RPMI7951 (cell line): ENCODE measurements at places on chromosomes 11 and 22.

DNA sequence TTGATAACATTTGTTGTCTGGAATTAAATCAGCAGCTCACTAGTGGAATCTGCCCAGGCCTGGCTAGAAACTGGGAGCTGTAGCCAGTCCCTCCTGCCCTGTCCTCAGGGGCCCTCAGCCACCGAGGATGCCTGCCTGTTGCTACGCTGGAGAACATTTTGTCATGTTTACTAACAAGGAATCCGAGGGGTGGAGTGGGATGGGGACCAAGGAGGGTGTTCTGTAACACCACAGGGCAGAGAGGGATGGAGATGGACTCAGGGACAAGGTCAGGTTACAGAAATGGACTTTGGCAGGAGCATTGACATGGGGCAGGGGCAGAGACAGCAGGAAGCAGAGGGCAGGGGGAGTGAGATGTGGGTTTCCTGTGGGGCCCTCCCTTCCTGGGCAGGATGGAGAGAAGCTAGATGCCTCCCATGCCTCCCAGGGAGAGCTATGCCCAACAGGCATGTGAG is 45.8 kb upstream of the AMPD3 start:
- no peak for DNase-seq

DNA sequence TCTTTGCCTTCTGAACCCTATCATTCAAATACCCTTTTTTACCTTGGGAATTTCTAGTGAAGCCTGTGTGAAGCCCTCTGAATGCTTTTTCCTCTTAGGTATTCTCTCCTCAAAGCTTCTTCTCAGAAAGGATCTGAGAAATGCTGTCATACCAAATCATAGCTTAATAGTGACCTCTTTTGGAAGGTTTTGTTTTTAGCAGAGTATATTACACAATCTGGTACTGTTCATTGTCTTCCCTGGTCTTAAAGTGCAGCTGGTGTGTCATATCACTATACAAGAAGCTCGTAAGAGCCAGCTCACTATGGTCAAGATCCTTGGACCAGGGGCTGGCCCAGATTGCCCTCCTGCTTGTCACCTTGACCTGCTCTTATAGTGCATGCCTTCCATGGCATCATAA is 204.4 kb upstream of the ANO5 start:
- DNase-seq = no peak

- peak; percentile 96 for DNase-seq
Observed at GRCh38 chr11:34501500-34501899, 12.1 kb downstream of the ELF5 start.

DNA sequence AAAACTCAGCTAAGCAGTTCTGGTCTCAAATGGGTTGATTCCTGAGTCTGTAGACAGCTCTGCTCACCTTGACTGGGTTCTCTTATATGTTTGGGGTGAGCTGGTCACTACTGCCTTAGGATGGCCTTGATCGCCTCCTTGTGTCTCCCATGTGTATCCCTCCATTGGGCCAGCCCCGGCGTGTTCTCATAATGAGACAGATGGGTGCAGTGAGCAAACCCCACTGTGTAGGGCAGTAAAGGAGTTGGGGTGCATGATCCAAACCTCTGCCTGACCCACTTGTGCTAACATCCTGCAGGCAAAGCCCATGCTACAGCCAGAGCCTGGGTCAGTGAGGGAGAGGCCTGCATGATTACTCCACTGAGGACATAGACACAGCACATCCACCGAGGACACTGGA is 657.6 kb downstream of the BRD1 start:
- no peak for DNase-seq

DNA sequence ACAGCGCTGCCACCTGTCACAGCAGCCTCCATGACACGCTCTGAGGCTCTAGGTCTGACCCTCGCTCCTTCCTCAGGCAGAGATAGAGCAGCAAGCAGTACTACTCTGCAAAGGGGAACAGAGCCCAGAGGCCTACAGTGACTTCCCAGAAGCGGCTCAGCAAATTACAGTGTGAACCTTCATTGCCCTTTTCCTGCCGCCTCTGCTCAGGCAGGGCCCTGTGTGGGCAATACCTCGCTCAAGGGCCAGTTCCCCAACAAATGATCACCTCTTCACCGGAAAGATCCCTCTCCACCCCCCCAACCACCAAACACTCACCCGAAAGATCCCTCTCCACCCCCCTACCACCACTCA is 12.3 kb downstream of the KIAA0930 start:
- no peak for DNase-seq

- DNase-seq = no peak
Observed at GRCh38 chr11:11821899-11822298, 19.9 kb upstream of the USP47 start.

GRCh38 chr11:115659061-115659963 is 155.1 kb upstream of the CADM1 start:
- peak; percentile 55 for DNase-seq

GRCh38 chr11:114441921-114442320 is 2.7 kb downstream of the REXO2 start:
- no peak for DNase-seq
